ENCODE measurements at places on chromosomes 7 and 10.
A peak's percentile ranks its signal among the peaks of the same experiment; 100 is the strongest.

GRCh38 chr10:22475651-22476600 is 130.6 kb downstream of the SPAG6 start:
- DNase-seq = peak; percentile 9

DNA sequence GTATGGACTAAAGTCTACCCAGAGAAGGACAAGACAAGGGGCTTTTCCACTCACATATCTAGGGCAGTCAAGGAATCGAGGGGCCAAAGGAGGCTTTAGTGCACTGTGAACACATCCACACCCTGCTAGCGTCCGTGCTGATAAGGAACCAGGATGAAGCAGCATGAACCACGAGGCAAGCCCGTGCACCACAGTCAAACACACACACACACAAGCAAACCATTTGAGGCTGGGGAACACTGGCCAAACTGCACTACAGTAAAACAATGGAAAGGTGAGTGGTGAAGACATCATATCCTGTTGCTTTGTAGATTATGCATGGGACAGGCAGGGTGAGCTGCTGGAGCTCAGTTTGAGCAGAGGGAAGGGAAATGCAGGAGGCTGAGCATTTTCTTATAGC is 177.4 kb upstream of the CDCA7L start:
- no peak for DNase-seq

- DNase-seq = no peak
Observed at GRCh38 chr10:60305380-60305892, 84.2 kb downstream of the ANK3 start.

GRCh38 chr7:151488096-151488495 is 31.6 kb downstream of the RHEB start:
- DNase-seq = no peak

DNA sequence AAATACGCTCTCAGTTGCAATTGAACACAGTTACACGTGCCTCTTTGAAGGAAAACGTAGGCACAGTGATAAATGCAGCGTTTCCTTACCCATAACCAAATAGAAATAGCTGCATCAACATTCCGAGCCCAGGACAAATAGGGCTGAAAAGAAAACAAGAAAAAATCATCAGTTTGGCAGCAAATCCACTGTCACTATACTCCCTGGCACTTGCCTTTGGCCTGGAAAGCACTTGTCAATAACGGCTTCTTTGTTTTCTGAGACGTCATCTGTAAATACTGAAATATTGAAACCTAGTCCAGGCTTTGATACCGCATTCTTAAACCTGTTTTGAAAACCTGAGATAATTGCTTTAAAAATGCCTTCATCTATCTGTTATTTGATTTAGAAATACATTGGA is 167.2 kb upstream of the AKR1E2 start:
- DNase-seq = no peak
